ENCODE measurements at places on chromosomes 3 and 15.

DNA sequence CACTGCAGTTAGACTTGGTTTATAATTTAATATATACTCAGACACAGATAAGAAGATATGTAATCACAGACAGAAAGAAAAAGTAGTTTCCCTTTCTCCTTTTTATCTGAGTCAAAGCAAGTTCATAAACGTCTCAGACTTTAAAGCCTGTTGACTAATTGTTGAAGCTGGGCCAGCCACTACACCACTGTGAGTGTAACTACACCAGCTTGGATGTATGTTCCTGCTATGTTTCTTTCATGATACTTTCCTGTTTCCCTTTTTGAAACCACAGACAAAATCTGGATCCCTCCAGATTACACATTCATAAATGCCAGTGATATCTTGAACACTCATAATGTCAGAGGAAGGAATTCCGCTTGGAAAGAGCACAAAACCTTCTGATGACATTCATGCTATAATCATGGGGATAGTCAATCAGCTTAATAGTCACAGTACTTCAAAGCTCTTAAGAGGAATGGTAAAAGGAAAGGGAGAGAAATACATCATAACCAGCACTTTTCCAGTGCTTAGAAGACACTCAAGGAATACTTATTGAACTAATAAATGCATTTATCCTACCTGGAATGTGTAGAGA, 32.0 kb downstream of the KCNMB2 start:
- DNase-seq = no peak

GRCh38 chr15:43239732-43240491, 19.1 kb upstream of the EPB42 start:
- no peak for DNase-seq

DNA sequence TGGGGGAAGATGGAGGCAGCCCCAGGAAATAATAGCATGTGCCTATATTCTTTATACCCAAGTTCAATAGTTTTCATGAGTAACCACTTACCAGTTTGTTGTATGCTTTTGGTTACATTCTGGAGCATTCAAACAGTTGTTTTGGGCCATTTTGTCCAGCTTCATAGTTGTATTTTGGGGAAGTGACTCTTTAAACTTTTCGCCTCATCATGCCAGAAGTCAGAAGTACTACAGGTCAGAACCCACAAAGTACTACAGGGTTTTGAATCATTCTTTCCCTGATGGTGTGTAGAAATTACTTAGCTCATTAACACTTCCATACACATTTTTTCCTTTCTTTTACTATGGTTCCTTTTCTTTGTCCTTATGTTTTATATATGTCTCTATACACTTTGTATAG, 210.6 kb downstream of the ARPP21 start:
- DNase-seq = no peak

DNA sequence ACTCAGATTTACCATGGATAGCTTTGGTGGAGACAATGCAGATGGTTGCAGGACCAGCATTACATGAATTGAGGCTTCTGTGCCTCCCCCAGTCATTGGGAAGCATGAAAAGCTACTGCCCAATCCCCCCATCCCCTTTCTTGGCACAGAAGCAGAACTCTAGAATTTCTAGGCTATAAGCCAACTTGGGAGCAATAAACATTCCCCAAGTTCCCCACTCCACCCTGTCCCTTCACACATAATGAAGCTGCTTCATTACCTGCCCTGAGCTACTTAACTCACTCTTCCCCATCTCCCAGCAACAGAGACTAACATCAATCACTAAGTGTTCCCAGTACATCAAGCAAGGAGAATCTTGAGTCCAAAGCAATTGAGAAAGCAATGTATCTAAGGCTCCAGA, 164.5 kb downstream of the RORA start:
- DNase-seq = no peak

GRCh38 chr15:78933823-78934654, 10.8 kb downstream of the CTSH start:
- DNase-seq = peak; percentile 37

DNA sequence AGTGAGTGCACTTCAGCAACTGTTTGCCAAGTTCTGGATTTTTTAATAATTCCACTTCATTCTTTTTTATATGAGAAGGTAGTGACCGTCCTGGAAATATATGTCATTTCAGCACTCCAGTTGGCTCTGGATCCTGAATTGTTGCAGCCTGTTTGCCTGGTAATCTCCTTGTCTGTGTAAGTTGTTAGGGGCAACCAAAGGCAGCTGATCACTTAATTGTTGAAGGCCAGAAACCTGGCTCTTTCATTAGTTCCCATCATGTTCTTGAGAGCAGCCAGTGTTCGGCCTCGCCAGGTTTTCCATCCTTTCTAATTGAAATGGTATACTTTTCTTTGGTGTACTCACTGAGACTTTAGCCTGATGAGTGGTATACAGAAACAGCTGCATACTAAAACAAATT, 168.6 kb downstream of the SOX2 start:
- no peak for DNase-seq

- no peak for DNase-seq
These were observed 690.3 kb downstream of the NTRK3 start for GRCh38 chr15:87566236-87566635.

GRCh38 chr3:111691293-111691909, 96.3 kb upstream of the ZBED2 start:
- peak; percentile 71 for DNase-seq

GRCh38 chr3:172476347-172476746, 28.1 kb upstream of the GHSR start:
- DNase-seq = no peak

GRCh38 chr3:120855665-120856437, 52.2 kb upstream of the STXBP5L start:
- DNase-seq = peak; percentile 75

GRCh38 chr3:142888099-142888480, 793 bp downstream of the PCOLCE2 start:
- DNase-seq = peak; percentile 34

- DNase-seq = no peak
These were observed 307.8 kb downstream of the GABRG3 start for GRCh38 chr15:27278761-27279160.

DNA sequence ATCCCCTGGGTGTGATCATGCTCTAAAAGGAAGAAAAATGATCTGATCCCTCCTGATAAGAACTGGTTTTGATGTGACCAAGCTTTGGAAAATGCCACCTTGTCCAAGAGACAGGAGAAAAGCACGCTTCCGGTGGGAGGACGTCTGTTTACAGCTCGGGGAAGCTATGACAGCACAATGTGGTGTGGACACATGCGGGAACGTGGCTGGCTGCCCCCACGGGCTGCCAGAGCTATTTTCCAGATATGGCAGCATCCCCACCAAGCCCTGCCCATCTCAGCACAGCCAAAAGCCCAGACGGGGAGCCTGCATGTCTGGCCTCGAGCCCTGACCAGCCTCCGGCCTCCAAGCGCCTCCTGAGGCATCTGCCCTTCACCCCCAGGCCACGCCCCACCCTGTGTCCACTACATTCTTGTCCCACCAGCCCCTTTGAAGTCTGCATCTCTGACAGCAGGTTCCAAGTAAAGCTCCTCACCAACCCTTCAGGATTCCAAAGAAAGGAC, 63.2 kb upstream of the HRH1 start:
- DNase-seq = no peak

DNA sequence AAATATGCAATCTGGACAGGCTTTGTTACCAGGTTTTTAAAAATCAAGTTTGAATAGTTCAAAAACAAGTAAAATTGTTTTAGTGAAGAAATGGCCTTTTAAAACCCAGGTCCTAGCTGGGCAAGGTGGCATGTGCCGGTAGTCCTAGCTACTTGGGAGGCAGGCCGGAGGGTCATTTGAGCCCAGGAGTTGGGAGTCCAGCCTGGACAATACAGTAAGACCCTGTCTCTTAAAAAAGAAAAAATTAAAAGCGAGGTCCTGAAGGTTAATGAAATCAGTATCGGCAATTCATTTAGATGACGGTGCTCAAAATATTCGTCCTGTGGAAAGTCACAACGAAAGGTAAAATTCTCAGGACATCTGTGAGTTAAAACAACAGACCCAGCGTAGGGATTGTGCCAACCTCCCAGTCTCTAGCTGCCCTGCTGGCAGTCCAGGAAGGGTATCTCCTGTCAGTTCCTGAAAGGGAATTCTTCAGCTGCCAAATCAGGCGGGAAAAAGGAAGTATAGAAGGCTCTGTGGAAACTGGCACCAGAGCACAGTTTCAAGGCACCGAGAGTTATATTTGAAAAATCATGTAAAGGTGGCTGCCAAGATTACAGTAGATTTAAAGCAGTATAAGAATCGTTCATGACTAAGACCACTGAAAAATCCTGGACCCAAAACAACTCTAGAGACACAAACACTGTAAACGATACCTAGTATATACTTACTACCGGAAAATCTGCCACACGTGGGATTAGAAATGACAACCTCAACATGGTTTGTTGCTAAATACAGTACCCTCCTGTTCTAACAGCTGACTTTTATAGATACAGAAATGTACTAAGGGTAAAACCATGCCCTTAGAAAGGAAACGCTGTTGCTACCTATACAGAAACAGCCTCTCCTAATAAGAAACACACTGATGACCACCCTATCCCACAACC, 1.2 kb upstream of the ABHD17C start:
- DNase-seq = no peak

GRCh38 chr3:55454611-55455010, 32.5 kb downstream of the WNT5A start:
- DNase-seq = no peak

GRCh38 chr15:41154412-41154811, 38.3 kb upstream of the INO80 start:
- no peak for DNase-seq

DNA sequence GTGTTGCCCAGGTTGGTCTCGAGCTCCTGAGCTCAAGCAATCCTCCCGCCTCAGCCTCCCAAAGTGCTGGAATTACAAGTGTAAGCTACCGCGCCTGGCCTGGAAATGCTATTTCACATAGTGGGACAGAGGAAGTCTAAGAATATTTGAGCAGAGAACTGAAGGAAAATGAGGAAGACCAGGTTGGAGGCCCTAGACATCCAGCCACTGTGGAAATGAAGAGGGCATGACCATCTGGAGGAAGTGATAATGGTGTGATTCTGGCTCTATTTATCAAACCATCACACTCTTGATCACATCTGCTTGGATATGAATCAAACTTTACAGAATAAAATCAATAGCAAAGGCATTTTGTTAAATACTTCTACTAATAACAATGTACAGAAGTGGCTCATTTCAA, 65.9 kb upstream of the ARHGEF3 start:
- no peak for DNase-seq

- no peak for DNase-seq
These were observed 85.7 kb downstream of the ATP2B2 start for GRCh38 chr3:10419637-10420232.

DNA sequence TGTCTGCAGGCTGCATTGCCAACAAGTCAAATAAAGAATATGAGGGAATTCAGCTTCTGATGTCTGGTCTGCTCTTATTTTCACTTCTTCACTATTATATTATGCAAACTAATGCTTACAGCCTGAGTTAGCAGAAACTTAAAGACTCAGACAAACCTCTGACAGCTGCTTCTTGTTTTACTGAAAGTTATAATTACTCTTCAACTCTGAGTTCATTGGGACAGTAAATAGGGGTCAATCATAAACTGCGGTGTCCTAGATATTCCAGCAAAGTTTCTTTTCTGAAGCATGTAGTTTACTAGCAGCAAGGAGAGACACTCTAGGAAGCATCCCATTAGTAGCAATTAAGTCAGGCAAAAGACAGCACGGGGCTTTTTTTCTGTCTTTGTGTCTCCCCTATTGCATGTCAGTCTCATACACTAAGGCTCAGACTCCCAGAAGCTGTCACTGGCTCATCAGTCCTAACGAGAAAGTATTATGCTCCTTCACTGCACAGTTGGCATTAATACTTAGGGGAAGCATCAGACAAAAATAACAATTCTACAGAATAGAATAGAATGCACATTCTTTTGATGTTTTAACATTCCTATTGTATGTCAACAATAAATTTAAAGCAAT, 1060.8 kb downstream of the ROBO1 start:
- peak; percentile 8 for DNase-seq

DNA sequence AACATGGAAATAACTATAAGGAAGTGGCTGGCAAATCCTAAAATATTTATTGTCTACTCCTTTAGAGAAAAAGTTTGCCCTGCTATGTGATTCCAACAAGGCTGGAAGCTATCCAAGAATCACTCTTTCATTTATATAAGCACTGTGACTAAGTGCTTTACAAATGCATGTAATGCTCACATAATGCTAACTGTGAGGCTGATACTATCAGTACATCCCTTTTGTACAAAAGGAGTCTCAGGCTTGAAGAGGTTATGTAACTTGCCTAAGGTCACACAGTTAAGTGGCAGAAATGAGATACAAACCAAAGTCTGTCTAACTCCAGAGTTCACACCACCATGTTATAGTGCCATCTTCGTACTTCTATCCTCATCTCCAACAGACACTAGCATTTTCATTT, 17.0 kb downstream of the TOPBP1 start:
- DNase-seq = peak; percentile 95

- no peak for DNase-seq
These were observed 51.4 kb downstream of the SLC30A4 start for GRCh38 chr15:45471151-45471550.

DNA sequence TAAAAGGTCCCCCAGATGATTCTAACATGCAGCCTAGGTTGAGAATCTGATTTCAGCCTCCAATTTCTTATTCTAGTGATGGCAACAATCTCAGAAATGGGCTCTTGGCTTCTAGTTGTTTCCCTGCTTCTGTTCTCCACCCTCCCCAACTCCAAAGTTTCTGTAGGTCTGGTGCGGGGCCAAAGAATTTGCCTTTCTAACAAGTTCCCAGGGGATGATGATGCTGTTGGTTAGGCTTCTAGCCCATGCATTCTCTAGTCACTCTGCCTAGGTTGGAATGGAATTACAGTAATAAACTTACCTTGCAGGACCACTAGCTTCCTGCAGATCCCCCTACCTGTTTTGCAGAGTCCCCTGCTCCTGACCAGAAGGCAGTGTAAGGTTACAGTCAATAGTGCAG, 103.2 kb upstream of the PPP2R3A start:
- peak; percentile 30 for DNase-seq

GRCh38 chr3:33047842-33048834, 48.8 kb downstream of the GLB1 start:
- DNase-seq = no peak

DNA sequence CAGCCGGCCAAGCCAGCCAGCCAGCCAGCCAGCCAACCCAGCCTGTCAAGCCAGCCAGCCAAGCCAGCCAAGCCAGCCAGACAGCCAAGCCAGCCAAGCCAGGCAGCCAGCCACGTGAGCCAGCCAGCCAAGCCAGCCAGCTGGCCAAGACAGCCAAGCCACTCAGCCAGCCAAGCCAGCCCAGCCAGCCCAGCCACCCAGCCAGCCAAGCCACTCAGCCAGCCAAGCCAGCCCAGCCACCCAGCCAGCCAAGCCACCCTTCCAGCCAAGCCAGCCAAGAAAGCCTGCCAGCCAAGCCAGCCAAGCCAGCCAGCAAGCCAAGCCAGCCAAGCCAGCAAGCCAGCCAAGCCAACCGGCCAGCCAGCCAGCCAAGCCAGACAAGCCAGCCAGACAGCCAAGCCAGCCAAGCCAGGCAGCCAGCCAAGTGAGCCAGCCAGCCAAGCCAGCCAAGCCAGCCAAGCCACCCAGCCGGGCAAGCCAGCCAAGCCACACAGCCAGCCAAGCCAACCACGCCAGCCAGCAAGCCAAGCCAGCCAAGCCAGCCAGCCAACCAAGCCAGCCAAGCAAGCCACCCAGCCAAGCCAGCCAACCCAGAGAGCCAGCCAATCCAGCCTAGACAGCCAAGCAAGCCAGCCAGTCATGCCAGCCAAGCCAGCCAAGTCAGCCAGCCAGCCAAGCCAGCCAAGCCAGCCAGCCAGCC, 199.5 kb downstream of the GOLGA6L6 start:
- DNase-seq = no peak

Data from EH (cell line).